Frontal cortex (tissue), 4 donors: ENCODE measurements at places on chromosomes 7 and 10. TPM values are rescaled to one million over a fixed set of nuclear protein-coding genes. Genes with fewer than 3 reads are reported as not detected.

DNA sequence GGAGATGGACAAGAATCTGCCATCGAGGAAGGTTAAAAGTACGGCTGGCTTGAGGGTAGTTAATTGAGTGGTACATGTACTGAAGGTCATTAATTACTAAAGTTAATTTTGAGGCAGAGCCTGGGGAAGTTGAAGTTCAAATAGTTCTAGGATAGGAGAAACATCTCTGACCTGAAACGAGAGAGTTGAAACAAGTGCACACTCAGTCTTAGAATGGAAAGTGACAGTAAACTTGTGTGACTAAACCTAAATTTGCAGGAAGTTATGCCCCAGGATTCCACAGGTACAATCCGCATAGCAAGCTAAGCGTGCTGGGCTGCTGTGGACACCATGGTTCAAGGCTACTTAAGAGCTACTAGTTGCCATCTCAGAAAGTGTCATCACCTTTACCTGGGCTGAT lies 209.9 kb downstream of the CHCHD3 start:
- no peak for DNase-seq

Gene HOXA2
- not detected for total RNA-seq

DNA sequence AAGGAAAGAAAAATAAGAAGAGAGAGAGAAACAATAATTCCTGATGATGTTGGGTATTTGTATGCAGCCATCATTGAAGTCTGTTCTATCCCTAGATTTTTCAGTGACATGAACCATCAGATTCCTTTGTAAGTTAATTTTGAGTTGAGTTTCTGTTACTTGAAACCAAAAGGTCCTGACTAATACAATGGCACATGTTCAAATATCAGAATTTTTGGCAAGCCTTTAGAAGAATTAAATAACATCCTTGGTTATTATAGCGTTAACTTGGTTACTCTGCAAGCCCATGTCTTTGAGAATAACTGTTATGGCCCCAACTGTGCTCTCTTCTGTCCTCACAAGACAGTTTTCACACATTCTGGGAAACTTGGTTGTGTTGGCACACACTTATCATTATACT lies 66.5 kb downstream of the SYPL1 start:
- DNase-seq: no peak

Gene ZNF487
- 10.6 TPM for total RNA-seq

Gene SCART1
- total RNA-seq: under 0.01 TPM

- no peak for DNase-seq
These were observed 184.7 kb upstream of the PCDH15 start for GRCh38 chr10:54985732-54986131.

Gene ADRB1
- total RNA-seq: 3.3 TPM

- no peak for DNase-seq
These were observed 2.7 kb upstream of the ZNF786 start for GRCh38 chr7:149093228-149093627.

GRCh38 chr10:29328983-29329382 lies 40.1 kb downstream of the LYZL1 start:
- DNase-seq: no peak

Gene PURB
- total RNA-seq: 36.7 TPM

GRCh38 chr7:105297985-105298384 lies 90.7 kb downstream of the SRPK2 start:
- DNase-seq: no peak

DNA sequence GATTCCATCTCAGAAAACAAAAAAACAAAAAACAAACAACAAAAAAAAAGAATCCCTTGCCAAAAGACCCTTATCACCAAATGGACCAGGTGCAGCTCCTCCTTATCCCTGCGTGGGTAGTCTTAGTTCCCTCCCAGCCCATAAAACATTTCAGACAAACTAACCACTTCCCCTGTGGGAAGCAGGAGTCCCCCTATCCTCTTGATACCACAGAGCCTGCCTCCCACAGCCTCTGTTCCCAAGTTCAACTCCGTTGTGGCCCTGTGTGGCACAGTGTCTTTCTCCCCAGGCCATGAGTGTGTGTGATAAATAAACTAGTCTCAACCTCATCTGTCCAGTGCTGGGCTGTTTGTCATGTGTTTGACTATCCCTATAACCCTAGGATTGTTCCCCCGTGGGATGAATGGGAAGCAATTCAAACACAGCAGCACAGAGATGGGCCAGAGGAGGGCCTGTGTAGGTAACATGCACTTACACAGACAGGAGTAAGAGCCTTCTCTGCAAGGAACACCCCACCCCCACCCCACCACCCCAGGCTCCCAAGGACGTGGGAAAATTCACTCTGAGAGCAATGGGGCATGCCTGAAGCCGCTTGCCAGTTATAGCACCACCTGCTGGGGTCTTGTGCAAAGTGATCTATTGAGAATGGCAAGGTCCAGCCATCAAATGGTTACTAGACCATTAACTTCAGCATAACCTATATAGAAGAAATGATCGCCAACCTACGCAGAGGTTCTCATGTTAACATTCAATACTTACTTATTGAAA lies 147.1 kb upstream of the GHITM start:
- DNase-seq: no peak

DNA sequence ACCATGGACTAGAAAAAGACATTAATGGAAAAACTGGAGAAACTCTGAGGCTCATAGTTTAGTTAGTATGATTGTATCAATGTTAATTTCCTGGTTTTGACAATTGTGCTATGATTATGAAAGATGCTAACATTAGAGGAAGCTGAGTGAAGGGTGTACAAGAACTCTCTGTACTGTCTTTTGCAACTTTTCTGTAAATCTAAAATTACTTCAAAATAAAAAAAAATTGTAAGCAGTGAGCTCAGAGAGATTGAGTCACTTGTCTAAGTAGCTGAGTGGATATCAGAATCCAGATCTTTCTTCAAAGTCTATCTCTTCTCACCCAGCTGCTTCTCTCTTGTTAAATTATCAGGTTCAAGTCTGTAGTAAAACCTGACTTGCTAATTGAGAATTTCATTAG lies 181.1 kb downstream of the PLCE1 start:
- DNase-seq: no peak

Gene ARF5
- total RNA-seq: 102 TPM

GRCh38 chr7:17910377-17910776 lies 29.9 kb downstream of the SNX13 start:
- DNase-seq: no peak

Gene CPXM2
- under 0.01 TPM for total RNA-seq

DNA sequence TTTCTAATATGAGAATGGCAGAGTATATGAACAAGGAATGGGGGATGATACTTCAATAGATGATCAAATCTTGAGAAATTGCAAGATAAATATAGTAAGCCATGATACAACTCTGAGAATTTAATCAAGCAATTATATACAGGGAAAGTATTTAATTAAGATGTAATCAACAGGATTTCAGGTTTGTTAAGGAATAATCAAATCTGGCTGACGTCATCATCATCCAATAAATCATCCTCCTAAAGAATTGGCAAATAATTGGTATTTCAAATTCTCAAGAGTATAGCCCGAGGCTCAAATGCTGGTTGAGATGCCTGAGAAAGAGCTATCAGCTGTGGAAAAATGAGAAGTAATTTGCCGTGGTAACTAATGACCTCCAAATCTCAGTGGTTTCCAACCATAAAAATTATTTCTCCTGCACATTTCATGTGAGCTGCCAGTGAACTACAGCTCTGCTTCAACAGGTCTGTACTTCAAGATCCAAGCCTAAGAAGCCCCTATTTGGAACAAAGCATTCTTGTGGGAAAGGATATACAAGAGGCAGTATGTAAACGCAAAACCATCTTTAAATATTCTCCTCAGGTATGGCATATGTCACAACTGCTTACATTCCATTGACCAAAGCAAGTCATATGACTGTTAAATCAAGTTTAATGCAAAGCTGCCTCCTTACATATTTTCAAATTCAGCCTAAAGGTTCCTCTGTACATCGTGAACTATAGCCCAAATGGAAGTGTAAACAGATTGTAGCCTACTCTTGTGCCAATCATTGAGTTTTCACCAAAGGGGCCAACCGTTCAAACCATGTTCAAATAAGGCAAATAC lies 503.0 kb downstream of the KIF20B start:
- DNase-seq: no peak
